Inflammatory macrophage treated with lipopolysaccharide for 1 hour (primary cell): ENCODE measurements at places on chromosomes 1 and 21.
A peak's percentile ranks its signal among the peaks of the same experiment; 100 is the strongest.

DNA sequence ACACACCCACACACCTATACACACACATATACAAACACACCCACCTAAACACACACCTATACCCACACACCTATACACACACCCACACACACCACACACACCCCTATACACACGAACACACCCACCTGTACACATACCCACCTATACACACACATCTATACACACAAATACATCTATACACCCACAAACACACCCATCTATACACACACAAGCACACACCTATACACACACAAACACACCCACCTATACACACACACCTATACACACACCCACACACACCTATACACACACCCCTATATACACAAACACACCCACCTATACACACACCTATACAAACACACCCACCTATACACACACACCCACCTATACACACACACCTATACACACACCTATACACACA lies 116.4 kb upstream of the VAMP3 start:
- no peak for DNase-seq

DNA sequence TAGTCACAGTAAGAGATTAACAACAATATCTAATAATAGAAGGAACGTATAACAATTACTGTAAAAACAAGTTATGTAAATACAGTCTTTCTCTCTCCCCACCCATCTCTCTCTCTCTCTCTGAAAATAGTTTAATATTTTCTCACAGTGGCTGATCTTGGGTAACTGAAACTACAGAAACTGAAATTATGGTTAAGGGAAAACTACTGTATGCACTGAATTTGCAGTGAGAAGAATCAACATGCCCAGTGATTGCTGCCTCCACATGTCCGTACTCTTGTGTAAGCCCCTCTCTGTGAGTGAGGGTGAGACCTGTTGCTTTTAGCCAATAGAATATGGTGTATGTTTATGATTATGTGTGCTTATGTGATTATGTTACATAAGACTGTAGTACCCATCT lies 1.6 kb downstream of the KRTAP6-1 start:
- DNase-seq, result no peak

GRCh38 chr1:160159846-160160245 lies 8.4 kb downstream of the ATP1A4 start:
- DNase-seq, result no peak

GRCh38 chr1:161193561-161194235 lies 5.2 kb downstream of the ADAMTS4 start:
- DNase-seq, result no peak

- no peak for DNase-seq
Measured at GRCh38 chr1:8814865-8815264, 2.6 kb downstream of the RERE start.

GRCh38 chr1:228527596-228527995 lies 40.4 kb downstream of the RNF187 start:
- no peak for DNase-seq

DNA sequence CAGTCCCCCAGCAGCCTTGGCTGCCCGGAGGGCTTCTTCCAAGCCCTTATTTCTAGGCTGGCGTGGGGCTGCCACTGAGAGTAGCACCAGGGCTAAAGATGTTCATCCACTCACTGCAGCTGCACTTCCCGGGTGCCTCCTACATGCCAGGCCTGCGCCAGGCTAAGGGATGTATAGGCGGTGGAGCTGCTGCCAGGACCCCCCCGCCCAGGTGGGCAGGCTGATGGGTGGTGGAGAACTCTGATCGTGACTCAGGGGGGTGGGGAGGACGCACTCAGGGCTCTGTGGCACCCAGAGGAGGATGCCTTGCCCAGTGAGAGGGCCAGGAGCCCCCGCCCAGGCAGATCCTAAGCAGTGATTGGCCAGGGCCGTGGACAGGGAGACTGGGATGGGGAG lies 34.1 kb downstream of the CFAP74 start:
- no peak for DNase-seq

DNA sequence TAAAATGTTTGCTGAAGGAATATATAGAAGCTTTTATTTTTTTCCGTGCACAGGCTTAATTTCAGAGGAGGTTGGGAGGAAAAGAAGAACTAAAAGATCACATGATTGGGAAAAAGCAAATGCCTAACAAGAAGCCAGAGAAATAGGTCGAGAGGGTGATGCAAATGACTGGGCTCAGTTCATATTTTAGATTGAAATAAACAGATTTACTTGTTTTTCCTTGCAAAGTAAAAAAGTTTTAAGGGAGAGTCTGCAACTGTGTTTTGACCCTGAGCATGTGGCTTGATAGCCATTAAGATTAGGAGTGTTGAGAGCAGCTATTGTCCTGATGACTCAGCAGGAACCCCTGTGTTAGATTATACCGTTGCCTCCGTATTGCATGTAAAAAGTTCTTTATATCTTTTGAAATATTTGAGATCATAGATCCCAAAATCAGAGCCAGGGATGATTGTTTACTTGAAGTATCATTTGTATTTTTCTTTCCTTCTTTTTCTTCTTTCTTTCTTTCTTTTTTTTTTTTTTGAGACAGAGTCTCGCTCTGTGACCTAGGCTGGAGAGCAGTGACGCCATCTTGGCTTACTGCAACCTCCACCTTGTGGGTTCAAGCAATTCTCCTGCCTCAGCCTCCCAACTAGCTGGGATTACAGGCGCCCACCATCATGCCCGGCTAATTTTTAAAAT lies 20.2 kb downstream of the CLIC4 start:
- no peak for DNase-seq

GRCh38 chr1:208536212-208536611 lies 292.0 kb upstream of the PLXNA2 start:
- no peak for DNase-seq

DNA sequence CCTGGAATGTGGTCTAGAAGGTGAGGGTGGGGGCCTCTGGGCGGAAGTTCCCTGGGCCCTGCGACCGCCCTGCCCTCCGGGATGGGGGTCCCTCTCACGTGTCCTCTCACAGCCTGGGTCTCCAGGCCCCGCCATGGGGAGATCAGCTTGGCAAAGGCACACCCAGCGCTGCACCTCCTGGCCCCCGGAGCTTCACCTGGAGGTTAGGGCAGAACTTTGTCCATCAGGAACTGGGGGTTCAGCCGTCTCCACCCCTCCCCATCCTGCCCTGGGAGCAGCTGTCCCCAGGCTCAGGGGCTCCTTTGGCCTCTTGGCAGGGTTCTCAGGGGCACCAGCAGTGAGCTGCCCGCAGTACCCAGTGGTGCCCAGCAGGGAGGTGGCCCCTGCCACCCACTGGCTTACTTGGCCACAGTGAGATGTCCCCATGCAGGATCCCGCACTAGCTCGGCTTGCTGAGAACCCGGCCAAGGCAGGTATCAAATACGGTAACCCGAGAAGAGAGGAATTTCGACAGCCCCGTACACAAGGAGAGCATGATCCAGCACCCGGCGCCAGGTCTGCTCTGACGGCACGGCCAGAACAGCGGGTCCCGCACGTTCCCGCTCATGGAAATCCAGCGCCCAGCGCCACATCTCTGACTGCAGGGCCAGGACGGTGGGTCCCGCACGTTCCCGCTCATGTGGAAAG lies 36.7 kb downstream of the RRP1 start:
- DNase-seq, result no peak

GRCh38 chr1:28070725-28071593 lies 17.5 kb downstream of the EYA3 start:
- DNase-seq, result no peak

- peak; percentile 6 for DNase-seq
Measured at GRCh38 chr1:23868557-23869016, 497 bp upstream of the FUCA1 start.

DNA sequence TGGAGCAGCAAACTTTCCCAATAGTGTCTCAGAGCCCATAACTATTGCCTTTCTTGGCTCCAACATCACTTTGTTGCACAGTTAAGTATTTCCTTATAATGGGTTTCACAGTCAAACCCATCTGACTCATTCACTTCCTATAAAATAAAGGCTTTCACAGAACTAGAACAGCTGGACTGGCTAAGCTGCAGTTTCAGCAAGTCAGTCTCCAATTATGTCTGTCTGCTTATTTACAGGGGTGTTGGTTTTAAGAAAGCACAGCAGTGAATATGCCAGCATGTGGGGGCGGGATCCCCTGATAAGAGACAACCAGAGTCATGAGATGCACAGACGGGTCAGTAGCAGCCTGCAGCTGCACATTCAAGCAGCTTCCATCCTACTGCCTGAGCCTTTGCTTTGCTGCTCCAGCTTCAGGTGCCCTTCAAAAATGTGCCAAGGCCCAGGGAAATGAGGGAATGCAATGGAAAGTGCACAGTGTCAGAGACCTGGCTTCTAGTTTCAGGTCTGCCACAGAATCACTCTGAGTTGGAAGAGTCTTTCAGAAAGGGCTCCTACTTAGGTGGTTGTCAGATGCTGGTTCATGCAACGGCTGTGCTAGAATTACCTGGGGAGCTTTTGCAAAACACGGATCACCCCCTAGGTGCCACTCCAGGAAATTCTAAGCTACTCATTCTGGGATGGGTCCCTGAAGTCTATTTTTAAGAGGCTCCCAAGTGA lies 24.8 kb downstream of the RNF19B start:
- DNase-seq, result peak; percentile 90

DNA sequence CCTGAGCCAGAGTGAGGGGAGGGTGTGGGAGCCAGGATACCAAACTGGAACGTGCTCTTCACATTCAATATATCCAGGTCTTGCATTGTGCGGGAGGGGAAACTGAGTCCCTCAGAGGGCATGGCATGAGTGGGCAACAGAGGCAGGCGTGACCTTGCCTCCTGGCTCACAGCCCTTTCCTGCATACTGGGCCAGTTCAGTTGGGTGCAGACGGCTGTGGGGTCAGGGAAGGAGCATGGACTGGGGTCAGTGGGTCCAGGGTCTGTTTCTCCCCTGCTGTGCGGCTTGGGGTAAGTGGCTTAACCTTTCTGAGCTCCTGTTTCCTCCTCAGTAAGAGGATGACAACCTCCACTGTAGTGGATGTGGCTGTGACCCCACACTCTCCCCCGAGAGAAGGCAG lies 16.6 kb downstream of the SERINC2 start:
- no peak for DNase-seq

- no peak for DNase-seq
Measured at GRCh38 chr1:23628951-23629387, 62.6 kb upstream of the RPL11 start.

GRCh38 chr1:68213843-68214242 lies 18.5 kb downstream of the WLS start:
- peak; percentile 15 for DNase-seq

DNA sequence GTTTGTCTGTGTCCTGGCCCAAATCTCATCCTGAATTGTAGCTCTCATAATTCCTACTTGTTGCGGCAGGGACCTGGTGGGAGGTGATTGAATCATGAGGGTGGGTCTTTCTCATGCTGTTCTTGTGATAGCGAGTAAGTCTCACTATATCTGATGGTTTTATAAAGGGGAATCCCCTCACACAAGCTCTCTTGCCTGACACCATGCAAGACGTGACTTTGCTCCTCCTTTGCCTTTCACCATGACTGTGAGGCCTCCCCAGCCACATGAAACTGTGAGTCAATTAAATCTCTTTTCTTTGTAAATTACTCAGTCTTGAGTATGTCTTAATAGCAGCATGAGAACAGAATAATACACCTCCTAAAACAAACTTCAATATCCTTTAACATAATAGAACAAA lies 1065.6 kb downstream of the PLA2G4A start:
- no peak for DNase-seq

DNA sequence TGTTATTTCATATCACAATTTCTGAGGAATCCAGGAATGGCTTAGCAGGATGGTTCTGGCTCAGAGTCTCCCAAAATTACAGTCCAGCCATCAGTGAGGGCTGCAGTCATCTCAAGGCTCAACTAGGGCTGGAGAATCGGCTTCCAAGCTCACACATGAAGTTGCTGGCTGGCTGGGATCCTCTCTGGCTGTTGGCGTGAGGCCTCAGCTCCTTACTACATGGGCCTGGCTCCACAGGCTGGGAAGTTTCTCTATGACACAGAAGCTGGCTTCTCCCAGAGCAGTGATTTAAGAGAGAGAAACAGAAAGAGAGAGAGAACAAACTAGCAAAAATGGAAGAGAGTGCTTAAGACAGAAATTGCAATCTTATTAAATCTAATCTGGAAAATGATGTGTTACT lies 38.8 kb upstream of the RGS8 start:
- no peak for DNase-seq

DNA sequence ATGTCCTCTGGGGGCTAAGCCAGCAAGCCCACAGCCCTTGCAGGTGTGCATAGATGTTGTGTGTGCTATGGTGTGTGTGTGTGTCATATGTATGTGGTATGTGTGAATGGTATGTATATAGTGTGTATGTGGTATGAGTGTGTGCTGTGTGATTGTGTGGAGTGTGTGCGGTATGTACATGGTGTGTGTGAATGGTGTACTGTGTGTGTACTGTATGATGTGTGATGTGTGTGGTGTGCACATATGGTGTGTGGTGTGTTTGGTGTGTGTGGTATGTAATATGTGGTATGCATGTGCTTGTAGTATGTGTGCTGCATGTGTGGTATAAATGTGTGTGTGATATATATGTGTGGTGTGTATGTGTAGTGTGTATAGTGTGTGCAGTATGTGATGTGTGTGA lies 107.0 kb downstream of the CAPN8 start:
- no peak for DNase-seq

DNA sequence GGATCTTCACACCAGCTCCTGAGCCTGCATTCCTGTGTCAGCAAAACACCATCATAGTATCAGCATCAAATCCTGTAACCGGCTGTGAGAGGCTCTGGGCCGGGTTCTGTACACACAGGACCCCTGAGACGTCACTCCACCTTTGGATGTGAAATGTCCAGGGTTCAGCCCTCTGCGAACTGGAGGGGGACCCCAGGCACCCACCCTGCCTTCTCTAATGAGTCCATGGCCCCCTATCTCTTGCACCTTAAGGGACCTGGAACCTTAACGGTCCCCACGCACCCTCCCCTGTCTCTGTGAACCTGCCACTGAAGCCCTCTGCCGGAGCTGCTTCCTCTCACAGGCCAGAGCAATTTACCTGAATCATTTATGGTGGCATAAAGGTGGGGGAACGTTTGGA lies 257.8 kb downstream of the NPHP4 start:
- DNase-seq, result no peak

DNA sequence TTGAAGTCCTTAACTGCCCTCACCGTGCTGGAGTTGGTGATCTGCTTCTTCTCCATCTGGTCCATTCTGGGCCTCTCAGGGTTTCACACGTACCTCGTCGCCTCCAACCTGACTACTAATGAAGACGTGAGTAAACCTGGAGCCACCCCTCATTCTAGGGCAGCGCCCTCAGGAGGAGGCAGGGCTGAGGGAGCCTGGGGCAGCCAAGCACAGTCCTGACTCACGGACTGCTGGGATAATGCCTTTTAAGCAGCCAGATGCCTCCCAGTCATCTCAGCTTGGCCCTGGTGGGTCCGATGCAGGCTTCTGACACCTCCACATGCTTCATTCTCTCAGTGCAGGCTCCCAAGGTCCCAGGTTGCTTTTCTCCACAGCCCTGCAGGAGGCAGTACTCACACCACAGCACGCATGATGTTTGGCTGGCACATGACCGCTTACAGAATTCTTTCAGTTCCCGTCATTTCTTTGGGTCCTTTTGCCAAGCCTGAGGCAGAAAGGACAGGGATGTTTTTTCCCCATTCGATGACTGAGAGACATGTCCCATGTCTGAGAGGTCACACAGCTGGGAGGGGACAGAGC lies 11.8 kb upstream of the SFN start:
- no peak for DNase-seq
